ENCODE measurements at places on chromosomes 2 and 18.

GRCh38 chr2:71950256-71951082 is 197.2 kb downstream of the CYP26B1 start:
- no peak for DNase-seq

- no peak for DNase-seq
Observed at GRCh38 chr18:21298351-21298750, 56.3 kb downstream of the GREB1L start.

- no peak for DNase-seq
Observed at GRCh38 chr2:234998404-234999211, 46.8 kb downstream of the SH3BP4 start.

GRCh38 chr2:63862806-63863205 is 21.1 kb downstream of the UGP2 start:
- DNase-seq, result no peak

DNA sequence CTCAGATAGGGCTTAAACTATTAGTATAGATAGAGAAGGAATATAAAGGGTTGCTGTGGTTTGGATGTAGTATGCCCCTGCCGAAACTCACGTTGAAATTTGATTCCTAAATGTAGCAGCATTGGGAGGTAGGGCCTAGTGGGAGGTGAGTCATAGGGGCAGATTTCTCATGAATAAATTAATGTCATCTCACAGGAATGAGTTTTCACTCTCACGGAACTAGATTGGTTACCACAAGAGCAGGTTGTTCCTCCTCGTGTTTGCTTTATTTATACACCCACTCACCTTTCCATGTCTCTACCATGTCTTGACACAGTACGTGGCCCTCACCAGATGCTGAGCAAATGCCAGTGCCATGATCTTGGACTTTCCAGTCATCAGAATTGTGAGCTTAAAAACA is 218.2 kb downstream of the RBM43 start:
- no peak for DNase-seq

GRCh38 chr2:82837588-82838304 is 1621.3 kb downstream of the SUCLG1 start:
- no peak for DNase-seq
